EL (cell line): ENCODE measurements at places on chromosomes 11 and 22.

DNA sequence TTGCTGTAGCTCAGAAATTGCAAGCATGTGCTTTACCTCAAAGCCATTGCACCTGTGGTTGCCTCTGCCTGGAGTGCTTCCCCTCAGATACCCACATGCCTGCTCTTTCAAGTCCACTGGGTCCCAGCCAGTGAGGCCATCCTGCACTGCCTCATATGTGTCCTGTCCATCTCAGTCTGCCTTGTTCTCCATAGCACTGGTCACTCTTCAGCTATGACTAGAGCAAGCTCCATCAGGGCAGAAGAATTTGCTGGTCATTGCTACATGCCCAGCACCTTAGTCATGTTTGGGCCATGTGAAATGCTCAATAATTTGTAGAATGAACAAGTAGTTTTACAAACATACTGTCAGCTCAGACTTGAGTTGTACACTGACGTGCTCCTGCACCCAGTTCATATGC lies 64.4 kb upstream of the HORMAD2 start:
- peak; percentile 95 for DNase-seq

DNA sequence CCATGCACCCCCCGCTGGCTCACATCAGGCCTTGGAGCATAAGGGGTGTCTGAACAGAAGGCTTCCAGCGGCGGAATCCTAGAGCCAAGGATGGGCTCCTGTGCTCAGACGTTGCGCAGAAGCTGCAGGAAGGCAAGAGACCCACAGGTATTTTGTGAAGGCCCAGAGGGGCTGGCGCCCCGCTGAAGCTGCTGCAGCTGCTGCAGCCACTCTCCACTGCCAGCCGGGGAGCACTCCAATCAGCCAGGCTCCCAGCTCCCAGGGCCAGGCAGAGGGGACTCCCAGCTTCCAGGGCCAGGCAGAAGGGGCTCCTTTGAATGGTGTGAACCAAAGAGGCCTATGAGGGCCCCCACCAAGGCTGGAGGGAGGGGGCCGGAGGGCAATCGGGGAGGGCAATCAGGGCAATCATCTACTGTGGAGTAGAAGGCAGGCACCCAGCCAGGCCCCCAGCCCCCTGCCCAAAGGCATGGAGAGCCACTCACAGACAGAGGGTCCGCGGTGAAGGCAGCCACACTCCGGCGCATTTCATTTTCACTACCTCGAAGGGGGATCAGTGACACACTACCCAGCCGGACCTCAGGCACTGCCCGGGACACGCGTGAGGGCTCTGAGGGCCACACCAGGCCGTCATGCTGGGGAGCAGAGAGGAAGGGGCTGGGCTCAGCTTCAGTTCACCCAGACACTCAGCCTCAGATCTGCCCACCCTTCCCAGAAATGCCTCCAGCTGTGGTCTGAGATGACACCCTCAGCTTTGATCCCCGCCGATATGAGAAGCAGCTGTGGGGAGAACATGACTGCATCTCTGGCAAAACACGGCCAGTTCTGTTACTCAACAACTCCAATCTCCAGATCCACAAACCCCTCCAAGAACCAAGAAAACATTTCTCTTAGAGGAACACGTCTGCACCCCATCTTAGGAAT lies 11.6 kb upstream of the PDE2A start:
- DNase-seq: no peak

- no peak for DNase-seq
Measured at GRCh38 chr11:108035690-108036089, 27.0 kb downstream of the CUL5 start.

DNA sequence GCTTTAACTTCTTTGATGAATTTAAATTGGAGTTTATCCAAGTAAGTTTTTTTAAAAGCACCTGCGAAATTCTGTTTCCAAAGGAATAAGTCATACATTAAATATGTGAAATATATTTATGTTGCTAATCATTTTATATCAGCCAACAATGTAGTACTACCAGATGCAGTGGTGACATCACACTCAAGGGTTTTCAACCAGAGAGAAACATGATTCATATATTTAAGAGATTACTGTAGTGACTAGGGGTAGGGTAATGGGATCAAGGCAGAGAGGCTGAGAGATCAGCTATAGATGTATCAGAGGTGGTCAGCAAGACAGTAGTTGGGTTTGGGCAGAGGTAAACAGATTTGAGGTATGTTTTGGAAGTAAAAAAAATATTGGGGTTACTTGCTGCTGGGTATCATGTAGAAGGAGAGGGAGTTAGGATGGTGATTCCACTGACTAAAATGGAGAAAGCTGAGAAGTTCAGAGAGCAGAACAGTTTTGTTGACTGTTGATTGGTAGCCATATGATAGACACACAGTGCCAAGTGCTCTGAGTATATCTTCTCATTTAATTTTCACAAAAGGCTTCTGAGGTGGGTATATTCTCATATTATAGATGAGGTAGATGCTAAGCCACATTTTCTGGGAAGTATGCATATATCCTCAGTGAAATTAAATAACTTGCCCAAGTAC lies 39.4 kb downstream of the CEP57 start:
- DNase-seq: peak; percentile 61

DNA sequence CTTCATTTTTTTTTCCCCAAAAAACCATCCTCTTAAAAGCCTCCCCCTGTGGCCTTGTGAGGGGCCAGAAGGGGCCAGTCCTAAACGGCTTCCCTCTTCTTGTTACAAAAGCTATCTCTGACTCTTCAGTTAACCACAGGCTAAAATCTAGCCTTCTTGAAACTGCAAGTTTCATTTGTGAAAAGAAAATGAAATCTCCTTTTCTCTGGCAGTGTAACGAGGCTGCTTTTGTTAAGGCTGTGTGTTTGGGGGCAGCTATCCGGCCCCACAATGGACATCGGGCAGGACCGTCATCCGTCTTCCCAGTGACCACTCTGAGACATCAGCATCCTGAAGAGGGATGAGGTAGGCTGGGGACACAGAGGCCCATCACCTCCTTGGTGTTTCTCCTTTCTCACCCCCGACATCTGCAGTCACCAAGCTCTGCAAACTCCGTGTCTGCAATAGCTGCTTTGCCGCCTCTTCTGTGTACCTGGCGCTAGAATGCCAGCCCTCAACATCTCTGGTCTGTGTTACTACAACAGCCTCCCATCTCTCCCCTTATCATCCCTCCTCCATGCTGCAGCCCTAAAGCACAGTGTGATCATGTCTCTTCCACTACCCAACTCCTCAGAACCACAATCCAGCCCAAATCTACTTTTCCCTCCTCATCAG lies 94.0 kb downstream of the RCN1 start:
- DNase-seq: no peak

DNA sequence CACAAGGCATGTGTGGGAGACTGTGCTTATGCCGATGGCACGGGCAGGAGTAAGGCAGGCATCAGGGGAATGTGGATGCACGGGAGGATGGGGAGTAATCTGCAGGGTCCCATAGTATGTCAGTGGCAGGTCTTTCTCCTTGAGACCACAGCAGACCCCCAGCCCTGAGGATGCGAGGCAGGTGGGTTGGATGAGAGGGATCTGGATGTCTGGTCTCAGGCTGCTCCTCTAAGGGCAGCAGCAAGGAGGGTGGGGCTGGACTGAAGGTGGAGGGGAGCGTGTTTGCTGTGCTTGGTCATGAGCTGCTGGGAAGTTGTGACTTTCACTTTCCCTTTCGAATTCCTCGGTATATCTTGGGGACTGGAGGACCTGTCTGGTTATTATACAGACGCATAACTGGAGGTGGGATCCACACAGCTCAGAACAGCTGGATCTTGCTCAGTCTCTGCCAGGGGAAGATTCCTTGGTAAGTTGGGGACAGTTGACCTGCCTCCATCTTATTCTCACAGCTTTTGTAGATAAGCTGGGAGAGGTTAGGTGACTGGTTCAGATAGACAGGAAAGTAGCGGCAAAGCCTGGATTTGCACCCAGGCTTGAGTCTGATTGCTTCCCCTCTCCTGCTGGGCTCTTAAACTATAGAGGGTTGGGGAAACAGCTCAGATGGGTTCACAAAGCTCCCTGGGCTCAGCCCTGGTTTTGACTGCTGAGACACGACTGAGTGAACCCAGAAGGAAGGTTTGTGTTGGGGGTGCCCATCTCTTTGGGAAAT lies at the start of gene APOL1:
Gene APOL1 (plus strand): TSS at position 380 of the 769 bp plus-strand sequence. CDS start 1,823 bp downstream, outside the sequence.
- peak; percentile 46 for DNase-seq

- peak; percentile 25 for DNase-seq
Measured at GRCh38 chr11:122491509-122491908, 164.0 kb upstream of the UBASH3B start.

DNA sequence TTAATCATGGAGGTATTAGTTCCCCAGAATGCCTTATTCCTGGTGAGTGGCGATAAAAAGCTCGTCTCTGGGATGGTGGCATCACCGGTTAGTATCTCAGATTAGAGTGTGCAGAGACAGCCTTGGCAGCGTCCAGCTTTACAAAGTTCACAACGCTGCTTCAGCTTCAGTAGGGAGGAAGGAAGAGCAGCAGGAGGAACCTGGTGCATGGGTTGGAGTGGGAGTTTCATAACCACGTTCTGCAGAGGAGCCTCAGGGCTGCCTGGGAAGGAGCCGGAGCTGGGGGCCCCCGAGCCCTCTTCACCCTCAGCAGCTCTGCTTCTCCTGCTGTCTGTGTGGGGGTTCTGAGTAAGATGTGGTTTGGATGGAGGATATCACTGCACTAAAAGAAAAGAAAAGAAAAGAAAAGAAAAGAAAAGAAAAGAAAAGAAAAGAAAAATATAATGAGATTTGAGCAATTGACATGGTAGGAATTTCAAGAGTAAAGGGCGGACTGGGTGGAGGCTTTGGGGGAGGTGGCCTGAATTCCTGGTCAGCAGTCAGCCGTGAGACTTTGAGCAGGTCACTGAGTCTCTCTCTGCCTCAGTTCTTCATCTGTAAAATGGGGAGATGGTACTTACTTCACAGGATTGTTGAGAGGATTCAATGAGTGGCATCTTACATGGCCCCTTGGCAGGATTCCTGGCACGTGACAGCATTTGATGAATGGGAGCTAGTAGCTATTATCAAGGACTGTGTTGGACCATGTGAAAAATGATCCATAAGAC lies 6.5 kb downstream of the ASPHD2 start:
- DNase-seq: no peak

DNA sequence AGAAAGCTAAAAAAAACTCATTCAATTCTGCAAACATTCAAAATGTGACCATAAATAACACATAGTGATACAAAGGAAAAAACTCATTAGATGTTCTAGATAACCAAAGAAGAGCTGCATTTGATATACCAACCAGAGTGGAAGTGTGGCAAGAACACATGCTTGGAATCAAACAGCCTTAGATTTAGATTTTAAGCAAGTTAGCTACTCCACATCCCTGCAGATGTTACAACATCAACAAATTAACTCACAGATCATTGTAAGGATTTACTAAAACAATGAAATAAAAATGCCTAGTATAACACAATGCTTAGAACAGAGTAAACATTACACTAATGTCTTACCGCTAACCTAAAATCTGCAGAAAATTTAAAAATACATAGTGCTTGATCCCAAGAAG lies 114.0 kb upstream of the AKIP1 start:
- DNase-seq: no peak

DNA sequence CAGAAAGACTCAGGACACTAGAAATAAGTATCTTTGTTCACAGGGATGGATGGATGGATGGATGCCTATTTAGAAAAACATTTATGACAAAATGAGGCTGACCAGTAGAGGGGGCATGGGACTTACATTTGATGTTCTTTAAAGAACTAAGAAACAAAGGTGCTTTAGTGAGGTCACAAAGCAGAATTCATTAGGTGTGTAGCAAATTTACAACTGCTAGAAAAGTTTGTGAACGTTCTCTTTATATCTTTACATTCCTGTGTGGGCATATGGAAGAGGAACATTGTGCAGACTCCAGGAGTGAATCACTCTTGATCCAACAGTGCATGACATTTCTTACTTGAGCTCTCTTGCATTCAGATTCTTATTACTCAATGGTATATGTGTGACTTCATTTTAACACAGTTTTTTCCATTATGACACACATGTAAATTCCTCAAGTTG lies 15.8 kb upstream of the SIK2 start:
- peak; percentile 53 for DNase-seq

DNA sequence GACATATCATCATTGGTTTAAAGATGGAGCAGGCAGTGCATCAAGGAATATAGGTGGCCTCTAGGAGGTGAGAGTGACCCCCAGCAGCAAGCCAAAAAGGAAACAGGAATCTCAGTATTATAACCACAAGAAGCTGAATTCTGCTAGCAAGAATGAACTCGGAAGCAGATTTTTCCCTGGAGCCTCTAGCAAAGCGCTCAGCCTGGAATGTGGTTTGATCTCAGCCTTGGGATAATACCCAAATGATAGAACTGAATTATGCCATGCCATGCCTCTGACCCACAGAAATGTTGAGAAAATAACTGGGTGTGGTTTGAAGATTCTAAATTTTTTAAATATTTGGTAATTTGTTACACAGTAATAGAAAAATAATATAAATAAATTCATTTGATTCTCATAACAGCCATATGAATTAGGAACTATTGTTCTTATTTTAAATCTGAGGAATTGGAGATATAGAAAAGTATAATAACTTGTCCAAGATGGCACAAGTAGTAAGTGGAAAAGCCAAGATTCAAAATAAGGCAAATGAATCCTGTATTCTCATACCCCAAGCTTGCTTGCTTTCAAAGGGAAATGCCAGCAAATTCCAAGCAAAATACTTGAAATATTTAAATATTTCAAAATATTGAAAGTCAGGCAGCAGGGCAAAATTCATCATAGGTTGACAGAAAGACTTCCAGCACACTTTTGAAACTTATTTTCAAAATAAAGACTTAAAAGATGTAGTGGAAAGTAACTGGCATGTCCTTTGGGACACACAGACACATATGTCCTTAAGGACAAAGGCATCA lies 567.4 kb downstream of the KCNA4 start:
- DNase-seq: peak; percentile 14
